Activated CD8-positive, alpha-beta memory T cell treated with anti-CD3 and anti-CD28 coated beads for 4 hours (primary cell): ENCODE measurements at places on chromosomes 11 and 22.

DNA sequence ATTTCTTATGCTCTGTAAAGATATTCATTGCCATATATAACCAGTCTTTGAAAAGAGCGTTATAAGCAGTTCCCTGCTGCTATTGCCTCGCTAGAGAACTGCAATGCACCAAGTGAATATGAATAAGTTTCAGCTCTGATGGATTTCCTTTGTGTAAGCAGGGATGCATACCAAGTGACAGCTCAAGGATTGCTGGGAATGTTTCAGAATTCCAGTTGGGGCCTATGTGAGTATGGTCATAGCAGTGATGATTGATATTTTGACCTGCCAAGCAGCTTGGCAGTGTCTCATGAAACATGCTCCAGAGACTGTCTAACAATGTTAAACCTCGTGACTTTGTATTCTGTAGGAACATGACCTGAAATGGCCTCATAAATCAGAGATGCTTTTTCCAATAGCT, 312.6 kb downstream of the C11orf87 start:
- no peak for DNase-seq

DNA sequence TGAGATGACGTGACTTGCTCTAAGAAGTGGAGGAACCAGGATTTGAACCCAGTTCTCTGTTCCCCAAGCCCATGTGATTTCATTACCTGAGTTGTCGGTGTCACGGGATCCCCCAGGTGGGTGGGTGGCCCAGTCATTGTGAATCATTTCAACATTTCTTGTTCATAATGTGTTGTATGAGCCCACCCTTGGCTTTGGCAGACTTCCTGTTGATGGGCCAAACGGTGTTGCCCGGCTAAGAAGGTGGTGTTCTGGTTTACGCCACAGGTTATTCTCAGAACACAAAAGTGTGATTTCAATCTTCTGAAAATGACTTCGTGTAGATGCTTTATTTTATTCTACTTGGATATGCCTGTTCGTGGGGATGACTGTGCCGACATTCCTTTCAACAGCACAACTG, 21.6 kb upstream of the ST14 start:
- DNase-seq = no peak

GRCh38 chr11:125074511-125075241, 11.6 kb downstream of the SLC37A2 start:
- no peak for DNase-seq

- no peak for DNase-seq
Observed at GRCh38 chr22:25645964-25646363, 81.5 kb downstream of the GRK3 start.

DNA sequence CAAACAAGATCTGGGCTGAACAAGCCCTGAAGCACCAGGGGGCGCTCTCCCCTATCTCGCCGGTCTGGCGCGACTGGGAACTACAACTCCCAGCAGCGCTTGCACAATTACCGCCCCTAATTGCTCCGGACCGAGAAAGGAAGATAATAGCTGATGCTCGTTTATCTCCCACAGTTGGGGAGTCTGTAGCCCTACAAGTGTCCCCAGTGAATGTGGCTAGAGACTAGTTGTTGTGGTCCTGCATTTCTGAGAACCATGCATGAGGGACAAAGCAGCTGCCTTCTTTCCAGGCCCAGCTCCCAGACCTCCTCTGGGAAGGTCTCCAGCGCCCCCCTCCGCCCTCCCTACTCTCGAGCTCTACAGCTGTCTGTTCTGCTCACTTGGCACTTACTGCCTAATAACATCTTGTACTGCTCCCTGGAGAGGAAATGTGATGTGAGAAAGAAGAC, 34.4 kb downstream of the NRXN2 start:
- DNase-seq = peak; percentile 77

- no peak for DNase-seq
Observed at GRCh38 chr11:67601098-67601497, 5.6 kb upstream of the NDUFV1 start.

DNA sequence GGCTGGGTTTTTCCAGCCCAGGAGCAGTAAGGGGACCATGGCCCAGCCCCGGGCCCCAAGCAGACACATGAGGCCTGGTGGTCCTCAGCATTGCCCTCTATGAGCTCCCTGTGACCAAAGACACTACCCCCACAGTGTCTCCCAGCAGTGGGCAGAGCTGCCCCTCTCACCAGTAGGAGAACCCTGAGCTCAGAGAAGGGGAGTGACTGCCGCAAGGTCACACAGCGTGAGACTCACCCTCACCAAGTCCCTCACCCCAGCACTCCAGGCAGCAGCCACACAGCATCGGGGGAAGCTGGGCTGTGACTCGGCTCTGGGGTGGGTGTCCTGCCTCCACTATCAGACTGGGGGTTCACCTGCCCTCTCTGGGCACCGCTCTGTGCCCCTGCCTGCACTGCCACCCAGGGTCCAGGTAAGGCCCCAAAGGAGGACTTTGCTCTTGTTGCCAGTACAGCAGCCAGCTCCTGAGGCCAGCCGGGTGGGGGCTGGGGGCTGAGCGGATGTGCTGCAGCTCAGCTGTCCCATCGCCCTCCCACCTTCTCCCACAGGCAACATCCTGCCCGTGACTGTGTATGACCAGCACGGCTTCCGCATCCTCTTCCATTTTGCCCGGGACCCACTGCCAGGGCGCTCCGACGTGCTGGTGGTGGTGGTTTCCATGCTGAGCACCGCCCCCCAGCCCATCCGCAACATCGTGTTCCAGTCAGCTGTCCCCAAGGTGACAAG, 7.9 kb upstream of the SH3BP1 start:
- no peak for DNase-seq

GRCh38 chr22:22386602-22387385, 121.7 kb downstream of the ZNF280B start:
- DNase-seq = no peak

GRCh38 chr11:30254307-30255298, 23.8 kb downstream of the FSHB start:
- no peak for DNase-seq

- DNase-seq = no peak
Observed at GRCh38 chr11:100790073-100790472, 103.0 kb downstream of the ARHGAP42 start.
